ENCODE measurements at places on chromosomes 13 and 19.

DNA sequence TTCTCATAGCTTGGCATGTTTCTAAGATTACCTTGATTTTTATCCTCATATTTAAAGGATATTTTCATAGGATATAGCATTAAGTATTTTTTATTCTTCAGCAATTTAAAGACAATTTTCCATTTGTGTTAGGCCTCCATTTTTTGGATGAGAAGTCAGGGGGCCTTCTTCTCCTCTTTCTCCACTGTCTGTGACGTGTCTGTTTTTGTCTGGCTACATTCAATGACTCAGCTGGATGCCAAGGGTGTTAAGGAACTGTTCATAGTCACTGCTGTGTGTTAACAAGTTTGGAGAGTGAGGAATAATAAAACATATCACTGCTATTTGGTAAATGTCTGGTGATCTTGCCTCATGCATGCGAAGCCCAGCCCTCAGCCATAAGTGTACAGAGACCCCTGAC is 36.4 kb downstream of the ZNF582 start:
- no peak for DNase-seq

- no peak for DNase-seq
These were observed 28.1 kb downstream of the SLC7A1 start for GRCh38 chr13:29567411-29567810.

- DNase-seq = no peak
These were observed 63.6 kb downstream of the RASA3 start for GRCh38 chr13:114068656-114069318.

- no peak for DNase-seq
These were observed 101.6 kb upstream of the MYO16 start for GRCh38 chr13:108527844-108528243.

DNA sequence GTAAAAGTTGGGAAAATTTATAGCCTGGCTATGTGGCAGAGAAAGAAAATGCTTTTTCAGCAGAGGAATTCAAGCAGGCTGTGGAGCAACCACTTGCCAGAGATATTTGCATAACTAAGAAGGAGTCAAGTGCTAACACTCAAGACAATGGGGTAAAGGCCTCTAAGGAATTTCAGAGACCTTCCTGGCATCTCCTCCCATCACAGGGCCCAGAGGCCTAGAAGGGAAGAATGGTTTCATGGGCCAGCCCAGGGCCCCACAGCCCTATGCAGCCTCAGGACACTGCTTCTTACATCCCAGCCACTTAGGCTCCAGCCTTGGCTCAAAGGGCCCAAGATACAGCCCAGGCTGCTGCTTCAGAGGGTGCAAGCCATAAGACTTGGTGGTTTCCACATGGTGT is 14.3 kb downstream of the SLC15A1 start:
- DNase-seq = no peak

- no peak for DNase-seq
These were observed at the start of gene ELAVL3 for GRCh38 chr19:11480715-11481533. ELAVL3 (minus strand) TSS chr19:11481046; CDS start chr19:11480608, 438 bp downstream.

DNA sequence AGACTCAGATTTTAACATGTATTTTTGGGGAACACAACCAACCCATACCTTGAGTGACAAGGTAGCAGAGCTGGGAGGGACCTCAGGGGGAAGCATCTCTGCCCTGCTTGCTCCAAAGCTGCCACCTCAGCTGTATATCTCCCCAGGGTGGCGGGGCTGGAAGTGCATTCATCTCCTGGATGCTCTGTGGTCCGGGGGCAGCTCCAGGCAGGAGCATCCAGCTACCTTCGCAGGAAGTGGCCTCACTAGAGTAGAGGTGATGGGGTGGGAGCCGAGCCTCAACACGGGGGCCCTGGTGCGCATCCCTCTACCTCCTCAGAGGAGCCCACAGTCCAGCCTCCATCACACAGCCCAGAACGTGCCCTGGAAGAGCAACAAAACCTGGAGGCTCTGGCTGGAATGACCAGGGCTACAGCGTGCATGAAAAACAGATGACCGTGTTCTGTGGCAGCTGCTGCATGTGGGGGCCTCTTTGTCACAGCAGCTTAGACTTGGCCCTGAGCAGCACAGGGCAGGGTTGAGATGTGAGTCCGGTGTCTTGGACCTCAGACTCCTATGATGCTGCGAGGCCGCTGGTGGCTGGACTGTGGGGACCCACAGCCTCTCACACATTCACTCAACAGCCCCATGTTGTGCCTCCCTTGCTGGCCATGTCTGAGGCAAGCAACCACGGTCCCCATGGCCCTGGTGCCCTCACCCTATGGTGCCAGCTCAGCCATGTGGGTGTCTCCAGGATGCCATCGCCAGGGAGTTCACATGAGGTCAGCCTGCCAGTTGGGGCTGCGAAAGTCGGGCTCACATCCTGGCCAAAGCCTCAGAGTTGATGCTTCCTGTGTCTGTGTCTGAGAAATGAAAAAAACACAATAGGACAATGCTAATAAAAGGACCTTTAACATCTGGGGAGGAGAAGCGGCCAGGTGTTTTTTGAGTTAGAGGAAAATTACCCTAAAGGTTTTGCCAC is 17.1 kb upstream of the GAS6 start:
- DNase-seq = no peak

- DNase-seq = no peak
These were observed 1.6 kb upstream of the LRRC25 start for GRCh38 chr19:18399008-18399407.

- no peak for DNase-seq
These were observed 11.8 kb downstream of the PGLS start for GRCh38 chr19:17522988-17523872.

DNA sequence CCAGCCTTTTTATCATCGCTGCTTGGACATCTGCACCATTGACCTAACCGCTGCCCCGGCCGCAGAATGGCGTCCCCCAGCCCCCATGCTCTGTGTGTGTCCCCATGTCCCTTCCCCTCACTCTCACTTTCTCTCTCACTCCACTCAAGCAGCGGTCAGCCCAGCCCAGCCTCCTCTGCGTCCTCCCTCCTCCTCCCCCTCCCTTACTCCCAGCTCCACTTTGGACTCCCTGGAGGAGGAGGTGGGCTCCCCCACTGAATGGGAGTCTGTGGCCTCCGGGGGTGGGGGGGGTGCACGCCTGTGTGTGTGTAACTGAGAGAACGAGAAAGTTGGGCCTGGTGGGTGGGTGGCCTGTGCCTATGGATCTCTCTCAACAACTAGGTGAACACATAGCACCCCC is 2.2 kb downstream of the MAP2K7 start:
- no peak for DNase-seq

DNA sequence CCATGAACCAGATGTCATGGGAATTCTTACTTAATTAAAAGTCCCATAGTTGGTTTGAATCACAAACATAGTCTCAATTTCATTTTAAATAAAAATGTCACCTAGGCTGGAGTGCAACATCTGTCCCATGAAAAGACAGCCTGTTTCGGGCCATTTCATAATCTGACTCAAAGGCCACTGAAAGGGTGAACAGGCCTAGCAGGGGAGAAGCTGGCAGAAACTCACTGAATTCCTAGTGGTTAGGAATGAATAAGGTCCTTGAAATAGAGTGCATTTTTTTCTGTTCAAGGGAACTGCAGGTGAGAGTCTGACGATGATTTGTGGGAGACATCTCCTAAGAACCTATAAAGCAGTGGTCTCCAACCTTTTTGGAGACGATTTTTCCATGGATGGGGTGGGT is 44.0 kb upstream of the PCCA start:
- no peak for DNase-seq

- no peak for DNase-seq
These were observed 51.4 kb downstream of the LRCH1 start for GRCh38 chr13:46604226-46604990.

DNA sequence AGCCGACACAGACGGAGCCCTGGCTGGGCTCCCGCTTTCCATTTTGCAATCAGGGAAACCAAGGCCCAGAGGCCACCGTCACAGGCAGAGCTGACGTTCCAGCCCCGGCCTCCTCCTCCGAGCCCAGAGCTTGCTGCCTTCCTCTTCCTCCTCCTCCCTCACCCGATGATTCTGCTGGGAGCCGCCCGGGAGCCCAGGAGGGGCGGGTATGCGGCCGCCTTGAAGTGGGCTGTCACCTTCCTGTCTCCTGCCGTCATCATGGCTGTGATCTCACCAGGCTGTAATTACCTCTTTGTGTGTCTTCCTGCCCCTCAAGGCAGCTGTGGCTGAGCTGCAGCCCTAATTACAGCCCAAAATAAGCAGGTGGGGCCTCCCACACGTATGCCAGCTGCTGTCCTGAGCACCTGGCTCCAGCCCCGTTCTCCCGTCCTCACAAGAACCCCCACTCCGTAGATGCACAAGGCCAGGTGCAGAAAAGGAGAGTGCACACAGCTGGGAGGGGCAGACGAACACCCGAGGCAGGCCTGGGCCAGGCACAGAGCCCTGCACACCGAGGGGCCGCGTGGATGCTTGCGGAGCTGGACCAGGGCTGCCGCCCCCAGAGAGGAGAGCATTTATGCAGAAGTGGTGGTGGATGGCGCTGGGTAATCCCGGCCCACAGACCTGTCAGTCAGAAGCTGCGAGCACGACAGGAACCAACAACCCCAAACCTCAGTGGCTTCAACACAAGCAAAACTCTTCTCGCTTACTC is 4.0 kb downstream of the TPGS1 start:
- peak; percentile 55 for DNase-seq

DNA sequence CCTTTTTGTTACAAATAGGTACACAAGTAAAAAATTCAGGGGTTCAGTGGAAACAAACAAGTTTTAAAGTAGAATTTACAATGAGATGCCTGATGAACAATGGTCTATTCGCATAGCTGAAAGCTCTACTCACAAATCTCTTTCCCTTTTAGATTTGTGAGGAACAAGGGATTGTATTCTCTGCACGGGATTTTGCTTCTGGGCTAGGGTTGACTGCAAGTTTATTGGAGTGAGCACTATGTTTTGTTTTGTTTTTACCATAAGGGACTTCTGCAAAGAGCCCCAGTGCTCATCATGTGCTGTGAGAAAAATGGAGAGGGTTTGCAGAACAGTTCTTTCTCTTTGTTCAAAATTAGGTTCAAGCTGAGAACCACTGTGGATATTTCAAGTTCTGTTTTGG is 160.5 kb downstream of the DLEU7 start:
- no peak for DNase-seq

DNA sequence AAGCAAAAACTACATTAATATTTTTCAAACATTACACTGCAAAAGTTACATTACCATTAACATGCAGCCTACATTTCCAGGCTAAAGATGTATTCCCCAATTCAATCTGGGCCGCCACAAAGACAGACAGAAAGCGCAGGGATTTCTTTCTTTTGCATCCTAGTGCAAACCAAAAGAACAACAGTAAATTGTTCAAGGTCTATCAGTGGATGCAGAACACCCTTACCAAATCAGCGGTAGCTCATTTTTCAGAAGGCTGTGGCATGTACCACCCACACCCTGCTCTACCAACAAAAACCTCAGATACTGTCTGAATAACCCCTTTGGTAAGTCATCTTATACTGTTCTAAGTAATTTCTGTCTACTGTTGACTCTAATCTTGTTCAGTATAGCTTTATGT is 3.6 kb downstream of the TPT1 start:
- no peak for DNase-seq

GRCh38 chr13:103873725-103874124 is 807.5 kb upstream of the SLC10A2 start:
- DNase-seq = no peak

DNA sequence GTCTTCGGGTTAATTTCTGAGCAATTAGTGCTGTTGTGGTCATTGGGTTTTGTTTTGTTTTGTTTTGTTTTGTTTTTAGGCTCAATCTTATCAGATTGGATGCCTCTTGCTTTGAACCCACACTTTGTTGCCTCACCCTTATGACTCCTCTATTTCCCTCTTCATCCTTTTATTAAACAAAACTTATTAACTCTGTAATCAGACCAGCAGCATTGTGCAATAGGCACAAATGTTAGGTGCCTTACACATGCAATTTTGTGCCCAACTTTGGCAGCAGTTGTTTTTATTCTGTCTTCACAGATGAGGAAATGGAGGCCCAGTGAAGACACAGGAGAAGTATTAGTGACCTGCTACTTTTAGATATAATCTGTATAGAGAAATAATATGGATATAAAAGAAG is 377.7 kb downstream of the KCNRG start:
- DNase-seq = no peak

- DNase-seq = no peak
These were observed 13.7 kb upstream of the GPR183 start for GRCh38 chr13:99320693-99321481.

DNA sequence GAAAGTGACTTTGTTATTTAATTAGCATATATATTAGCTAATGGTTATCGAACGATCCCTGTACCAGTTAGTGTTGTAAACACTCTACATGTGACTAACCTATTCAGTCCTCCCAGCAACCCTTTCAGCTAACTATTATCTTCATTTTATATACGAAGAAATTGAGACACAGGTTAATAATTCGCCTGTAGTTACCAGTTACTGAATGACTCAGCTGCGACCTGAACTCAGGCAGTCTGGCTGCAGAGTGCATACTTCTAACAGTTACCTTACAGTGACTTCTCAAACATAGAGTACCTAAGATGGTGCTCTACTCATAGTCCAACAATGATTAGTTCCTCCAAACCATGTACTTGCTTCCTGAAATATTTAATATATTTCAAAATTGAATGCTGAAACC is 117.7 kb downstream of the FNDC3A start:
- DNase-seq = no peak

DNA sequence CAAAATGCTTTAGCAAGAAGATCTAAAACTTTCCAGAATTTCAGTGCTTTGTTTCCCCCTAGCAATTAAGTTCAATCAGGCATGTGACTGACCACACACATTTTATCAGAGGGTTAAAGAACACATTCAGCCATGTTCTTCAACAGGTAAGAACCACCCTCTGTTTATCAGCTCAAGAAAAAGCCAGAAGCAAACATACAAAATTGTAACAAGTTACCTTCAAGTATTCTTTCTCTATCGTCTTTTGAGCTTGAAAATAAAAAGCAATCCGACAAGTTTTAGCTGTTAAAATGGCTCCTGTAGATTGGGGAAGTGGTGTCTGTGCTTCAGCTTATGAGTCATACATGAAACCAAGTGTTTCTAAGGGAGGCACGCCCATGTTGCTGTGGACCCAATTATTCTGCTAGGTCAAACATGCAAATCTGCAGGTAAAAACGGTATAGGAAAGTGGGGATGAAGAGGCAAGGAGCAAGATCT is at the start of gene ELF1:
Gene ELF1 (minus strand): TSS at position 306 of the 477 bp plus-strand sequence. CDS start 37,262 bp downstream, outside the sequence.
- DNase-seq = no peak

DNA sequence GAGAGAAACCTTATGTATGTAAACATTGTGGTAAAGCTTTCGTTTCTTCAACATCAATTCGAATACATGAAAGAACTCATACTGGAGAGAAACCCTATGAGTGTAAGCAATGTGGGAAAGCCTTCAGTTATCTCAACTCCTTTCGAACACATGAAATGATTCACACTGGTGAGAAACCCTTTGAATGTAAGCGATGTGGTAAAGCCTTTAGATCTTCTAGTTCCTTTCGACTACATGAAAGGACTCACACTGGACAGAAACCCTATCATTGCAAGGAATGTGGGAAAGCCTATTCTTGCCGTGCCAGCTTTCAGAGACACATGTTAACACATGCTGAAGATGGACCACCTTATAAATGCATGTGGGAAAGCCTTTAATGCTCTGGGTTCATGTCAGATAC is 24.7 kb downstream of the ZNF136 start:
- no peak for DNase-seq

GRCh38 chr13:59835569-59835968 is 328.2 kb downstream of the DIAPH3 start:
- no peak for DNase-seq

Data from 8988T (cell line).